ENCODE measurements at places on chromosomes 6 and 20. TPM values are rescaled to one million over a fixed set of nuclear protein-coding genes. Genes with fewer than 3 reads are reported as not detected.
A peak's percentile ranks its signal among the peaks of the same experiment; 100 is the strongest.

The NHLRC1 gene
- 0.65 TPM for total RNA-seq

The PRICKLE4 gene
- total RNA-seq, result 5.2 TPM

The LHFPL5 gene
- total RNA-seq, result not detected

The WFDC2 gene
- not detected for total RNA-seq

The OR2H2 gene
- total RNA-seq, result not detected

The LY6G6C gene
- total RNA-seq, result not detected

- DNase-seq, result no peak
Observed at GRCh38 chr20:61850457-61850856, 215.2 kb downstream of the TAF4 start.

DNA sequence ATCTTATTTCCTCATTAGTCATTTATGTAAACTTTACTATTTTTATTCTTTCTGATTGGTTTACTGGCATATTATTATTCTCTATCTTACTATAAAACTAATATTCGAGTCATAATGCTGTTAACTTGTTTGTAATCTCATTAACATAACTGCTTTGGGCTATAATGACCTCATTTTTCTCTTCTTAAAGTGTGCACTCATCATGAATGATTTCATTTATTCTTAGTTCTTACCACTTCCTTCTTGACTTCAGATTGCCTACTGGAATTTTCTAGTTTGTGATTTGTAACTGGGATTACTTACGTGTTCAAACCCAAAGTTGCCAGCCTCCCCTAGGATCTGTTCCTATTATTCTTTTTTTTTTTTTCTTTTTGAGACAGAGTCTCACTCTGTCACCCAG is 91.8 kb upstream of the TNFAIP3 start:
- DNase-seq, result no peak

DNA sequence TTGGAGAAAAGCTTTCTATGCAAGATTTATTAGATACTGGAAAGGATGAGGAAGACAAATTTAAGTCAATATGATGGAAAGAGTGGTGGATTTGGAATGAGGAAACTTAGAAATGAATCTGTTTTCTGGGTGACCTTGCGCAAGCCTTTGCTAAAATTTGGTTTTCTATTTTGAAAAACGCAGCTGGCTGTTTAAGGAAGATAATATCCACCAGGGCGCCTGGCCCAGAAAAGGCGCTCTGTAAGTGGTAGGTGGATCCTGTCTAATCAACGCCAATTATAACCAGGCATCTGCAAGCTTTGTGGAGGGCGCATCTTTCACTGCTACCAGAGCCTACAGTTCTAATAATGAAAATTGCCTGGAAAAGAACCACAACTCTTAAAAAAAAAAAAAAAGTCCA is 398 bp upstream of the SPATS1 start:
- no peak for DNase-seq

DNA sequence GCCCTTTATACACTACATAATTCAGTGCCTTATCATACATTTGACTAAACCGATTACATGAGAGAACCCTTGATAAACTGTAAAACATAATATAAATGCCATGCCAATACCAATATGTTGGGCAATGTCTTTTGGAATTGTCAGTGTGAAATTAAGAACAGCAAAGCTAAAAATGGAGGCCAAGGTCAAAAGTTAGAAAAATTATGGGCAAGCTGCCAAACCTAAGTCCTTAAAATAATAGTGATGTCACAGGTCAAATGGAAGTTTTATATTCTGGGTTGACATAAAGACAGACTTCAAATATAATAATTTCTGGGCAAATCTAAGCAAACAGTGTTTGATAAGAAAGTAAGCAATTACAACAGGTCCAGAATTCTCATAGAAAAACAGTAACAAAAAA is 696.7 kb downstream of the RNF144B start:
- no peak for DNase-seq

- no peak for DNase-seq
Observed at GRCh38 chr6:88650029-88650619, 313.3 kb downstream of the RNGTT start.

GRCh38 chr20:41318271-41318649 is 729 bp upstream of the ZHX3 start:
- DNase-seq, result no peak

- peak; percentile 55 for DNase-seq
Observed at GRCh38 chr20:49603209-49603627, 35.3 kb upstream of the PTGIS start.

- DNase-seq, result peak; percentile 86
Observed at GRCh38 chr6:46893648-46894047, 28.1 kb downstream of the ADGRF5 start.

GRCh38 chr6:170372380-170373325 is 66.1 kb downstream of the FAM120B start:
- DNase-seq, result no peak

GRCh38 chr6:56263596-56264315 is 16.4 kb upstream of the COL21A1 start:
- DNase-seq, result no peak

DNA sequence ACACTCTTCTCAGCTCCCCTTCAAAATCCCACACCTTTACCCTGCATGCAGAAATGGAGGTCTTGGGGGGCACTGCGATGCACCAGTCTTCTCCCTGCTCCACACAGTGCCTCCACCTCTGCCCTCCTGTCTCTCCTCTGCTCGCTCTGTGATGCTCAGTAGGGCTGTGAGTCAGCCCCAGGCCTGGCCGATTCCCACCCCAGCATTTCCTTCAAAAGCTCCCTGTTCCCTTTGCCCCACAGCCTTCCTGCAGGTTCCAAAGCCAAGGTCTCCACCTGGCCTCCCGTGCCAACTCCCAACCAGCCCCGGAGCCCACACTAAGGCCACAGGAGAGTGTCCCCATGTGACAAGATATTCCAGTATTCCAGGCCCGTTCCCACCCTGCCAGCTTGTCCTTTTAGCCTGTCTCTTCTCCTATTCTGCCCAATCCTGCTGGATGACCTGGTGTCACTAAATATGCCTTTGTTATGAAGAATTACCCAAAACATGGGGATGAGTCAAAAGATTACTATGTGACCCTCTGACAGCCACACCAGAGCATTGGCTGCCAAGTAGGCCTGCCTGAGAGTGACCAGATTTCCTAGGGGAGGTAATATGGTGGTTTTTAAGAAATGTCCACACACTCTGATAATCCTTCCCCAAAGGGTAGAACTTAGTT is 118.9 kb upstream of the NXT1 start:
- peak; percentile 43 for DNase-seq

- DNase-seq, result no peak
Observed at GRCh38 chr6:41557335-41557734, 11.2 kb downstream of the FOXP4 start.

DNA sequence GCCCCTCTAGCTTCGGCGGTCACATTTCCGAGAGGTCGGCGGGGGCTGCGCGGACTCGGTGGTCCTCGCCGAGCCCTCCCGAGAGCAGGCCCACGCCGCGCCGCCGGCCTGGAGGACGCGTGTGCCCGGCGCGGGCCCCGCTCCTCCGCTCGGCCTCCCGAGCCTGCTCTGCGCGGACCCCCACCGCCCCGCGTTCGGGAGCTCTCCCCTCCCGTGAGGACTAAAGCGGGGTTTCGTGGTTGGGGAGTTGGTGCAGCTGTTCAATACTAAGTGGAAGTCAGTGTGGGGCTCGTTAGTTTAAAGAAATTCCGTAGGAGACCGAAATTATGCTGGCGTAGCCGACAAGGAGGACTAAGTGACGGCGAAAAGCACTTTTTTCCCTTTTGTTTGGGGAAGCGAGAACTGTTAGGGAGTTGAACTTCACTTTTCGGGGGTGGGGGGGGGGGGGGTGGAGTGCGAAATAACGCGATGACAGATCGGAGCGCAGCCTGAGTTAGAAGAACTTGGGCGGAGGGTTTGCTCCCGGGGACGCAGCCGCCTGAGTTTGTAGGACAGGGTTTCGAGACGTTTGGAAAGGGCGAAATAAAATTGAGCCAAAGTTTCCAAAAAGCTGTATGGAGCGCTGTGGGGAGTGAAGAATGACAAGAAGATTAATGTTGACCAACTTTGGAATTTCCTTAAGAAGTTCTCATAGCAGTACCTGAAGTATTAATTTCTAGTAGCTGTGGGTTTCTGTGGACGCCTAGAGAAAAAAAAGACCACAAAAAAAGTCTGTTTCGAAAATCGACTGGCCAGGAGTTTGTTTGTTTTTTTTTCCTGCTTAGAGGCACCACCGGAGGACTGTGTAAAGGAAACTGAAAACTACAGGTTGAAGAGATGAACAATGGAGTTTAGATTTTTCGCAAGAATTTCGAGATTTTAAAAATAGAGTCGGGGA is 1.4 kb downstream of the QKI start:
- DNase-seq, result peak; percentile 71

DNA sequence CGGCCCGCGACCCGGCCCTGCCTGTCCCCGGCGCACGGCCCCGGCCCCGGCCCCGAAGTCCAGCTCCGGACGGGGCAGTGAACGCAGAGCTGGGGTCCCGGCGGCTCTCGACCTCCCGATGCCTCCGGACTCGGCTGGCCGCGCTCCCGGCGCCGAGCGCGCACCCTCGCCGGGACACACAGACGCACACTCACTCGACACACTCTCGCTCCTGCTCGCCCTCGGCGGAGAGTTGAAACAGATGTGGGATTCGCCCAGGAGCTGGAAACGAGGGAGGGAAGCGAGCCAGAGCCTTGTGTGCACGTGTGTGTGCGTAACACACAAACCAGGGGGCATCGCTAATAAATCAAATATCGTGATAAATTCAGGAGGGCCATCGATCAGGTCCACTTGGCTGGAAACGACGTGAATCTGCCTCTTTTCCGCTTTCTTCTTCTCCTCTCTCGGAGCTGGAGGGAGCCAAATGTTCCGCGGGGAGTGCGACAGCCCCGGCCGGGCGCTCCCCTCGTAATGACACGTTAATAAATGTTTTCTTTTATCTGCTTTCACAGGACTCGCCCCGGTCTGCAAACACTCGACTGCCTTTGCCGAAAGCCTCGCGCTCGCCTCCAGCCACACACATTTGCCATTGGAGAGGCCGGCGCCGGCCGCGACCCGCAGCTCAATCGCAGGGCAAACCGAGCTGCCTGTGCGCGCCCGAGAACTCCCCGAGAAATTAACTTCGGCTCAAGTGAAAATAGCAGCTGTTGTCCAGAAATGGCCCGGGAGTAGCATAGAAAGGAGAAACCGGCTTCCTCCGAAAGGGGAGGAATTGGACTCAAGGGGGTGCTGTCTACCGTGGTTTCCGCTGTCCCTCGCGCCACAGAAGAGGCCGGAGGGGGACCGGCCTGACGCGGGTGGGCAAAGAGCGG is 828 bp upstream of the SULF2 start:
- peak; percentile 88 for DNase-seq

- DNase-seq, result no peak
Observed at GRCh38 chr6:15132167-15132566, 113.7 kb upstream of the JARID2 start.

- DNase-seq, result no peak
Observed at GRCh38 chr6:27865850-27866356, 46.3 kb downstream of the OR2B2 start.

GRCh38 chr6:44133003-44133931 is 5.9 kb downstream of the TMEM63B start:
- DNase-seq, result peak; percentile 27

DNA sequence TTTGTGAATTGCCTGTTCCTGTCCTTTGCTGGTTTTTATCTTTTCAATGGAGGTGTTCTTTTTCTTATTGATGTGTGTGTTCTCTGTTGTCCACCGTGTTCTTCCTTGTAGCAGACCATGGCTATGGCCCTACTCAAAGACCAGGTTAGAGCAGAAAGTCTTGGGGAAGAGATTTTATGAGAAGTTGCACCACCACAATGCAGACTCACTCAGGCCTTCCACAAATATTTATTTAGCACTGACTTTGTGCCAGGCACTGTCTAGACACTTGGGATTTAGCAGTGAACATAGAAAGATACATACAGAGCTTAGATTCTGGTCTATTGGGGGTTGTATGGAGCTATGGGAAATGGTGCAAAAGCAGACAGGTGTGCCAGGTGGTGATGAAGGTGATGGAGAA is 98.8 kb downstream of the DTD1 start:
- DNase-seq, result no peak

DNA sequence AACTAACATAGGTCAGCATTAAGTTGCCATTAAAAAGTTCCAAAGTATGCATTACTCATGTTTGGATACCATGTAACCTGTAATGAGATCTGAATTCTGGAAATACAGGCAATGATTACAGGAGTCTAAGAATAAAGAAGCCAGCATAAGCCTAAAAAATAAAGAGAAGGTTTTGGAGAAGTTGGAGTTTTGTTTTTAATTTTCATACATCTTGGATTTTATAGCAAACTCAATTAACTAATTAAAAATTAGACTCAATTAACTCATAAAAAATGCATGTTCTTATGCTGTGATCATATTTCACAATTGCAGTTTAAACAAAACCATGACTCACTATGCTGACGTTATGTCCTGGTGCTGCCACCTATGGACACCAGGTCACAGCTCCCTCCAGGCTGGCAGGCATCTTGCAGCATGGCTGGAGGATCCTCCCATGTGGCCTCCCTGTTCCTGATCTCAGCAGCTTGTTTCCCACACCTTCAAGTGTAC is 648.8 kb upstream of the AGPAT4 start:
- peak; percentile 2 for DNase-seq

GRCh38 chr20:15675813-15676484 is 897.3 kb downstream of the KIF16B start:
- DNase-seq, result no peak

DNA sequence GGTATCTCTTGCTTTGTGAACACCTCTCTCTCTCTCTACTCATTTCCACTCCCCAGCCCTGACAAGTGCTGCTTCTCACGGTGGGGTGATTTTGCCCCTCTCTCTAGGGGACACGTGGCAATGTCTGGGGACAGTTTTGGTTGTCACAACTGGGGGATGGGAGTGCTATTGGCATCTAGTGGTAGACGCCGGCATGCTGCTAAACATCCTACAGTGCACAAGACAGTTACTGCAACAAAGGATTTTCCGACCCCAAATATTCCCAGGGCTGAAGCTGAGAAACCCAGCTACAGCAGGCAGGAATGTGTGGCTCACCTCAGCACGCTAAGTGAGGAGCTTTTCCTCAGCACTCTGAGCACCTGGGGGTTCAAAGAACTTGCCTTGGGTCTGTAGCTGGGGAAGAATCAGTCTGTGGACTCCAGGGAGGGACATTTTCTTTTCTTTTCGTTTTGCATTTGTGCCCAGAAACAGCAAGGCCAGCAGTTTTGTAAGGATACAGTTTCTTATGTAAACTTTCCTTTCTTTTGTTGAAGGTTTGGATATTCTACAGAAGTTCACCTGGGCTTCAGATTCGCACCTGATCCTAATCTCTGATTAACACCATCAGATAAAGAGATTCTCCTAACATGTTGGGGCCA is 246.9 kb upstream of the ZFP64 start:
- DNase-seq, result no peak

DNA sequence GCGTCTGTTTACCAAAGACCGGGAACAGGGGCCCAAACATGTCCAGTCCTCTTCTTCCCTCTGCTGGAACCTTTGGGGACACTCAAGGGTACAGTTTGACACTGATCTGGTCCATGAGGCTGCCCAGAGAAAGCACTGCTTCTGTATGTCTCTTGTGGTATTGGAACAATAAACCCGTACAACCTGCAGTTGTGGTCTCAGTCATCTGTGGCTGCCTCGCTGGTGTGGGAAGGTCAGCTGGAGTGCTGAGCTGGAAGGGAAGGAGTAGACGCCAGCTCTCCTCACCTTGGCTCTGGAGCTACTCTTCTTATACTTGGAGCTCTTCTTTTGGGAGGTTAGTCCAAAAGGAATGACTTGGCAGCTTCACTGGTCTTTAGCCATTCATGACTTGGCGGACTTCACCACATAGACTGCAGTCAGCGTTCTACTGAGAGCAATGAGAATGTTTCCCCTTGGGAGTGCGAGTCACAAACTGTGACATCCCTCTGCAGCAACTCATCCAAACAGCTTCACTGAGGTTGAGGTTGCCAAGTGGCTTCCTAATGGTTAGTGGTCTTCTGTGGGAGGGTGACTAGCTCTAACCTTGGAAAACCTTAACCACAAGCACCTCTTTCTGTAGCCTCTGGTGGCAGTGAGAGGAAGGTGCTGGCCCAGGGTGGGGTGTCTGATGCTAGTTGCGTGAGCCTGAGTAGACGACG is 81.2 kb downstream of the ASXL1 start:
- no peak for DNase-seq
